ENCODE measurements at places on chromosomes 3 and 15.
A peak's percentile ranks its signal among the peaks of the same experiment; 100 is the strongest.

DNA sequence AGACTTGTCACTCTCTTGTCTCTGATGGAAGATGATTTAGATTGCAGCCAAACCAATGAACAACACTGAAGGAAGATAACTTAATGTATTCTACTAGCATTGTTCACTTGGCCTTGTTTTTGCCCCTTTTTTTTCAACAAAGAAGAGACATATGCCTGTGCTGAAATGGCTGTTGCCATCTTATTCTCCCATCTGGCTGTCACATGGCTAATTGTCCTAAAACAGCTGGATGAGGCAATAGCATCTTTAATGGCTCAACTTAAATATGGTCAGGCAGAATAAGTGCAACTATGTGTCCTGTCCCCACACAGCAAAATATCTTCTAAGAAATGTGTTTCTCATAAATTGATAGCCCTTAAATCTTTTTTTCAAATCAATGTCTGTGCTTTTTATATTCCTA is 576.9 kb downstream of the TUSC7 start:
- DNase-seq: no peak

DNA sequence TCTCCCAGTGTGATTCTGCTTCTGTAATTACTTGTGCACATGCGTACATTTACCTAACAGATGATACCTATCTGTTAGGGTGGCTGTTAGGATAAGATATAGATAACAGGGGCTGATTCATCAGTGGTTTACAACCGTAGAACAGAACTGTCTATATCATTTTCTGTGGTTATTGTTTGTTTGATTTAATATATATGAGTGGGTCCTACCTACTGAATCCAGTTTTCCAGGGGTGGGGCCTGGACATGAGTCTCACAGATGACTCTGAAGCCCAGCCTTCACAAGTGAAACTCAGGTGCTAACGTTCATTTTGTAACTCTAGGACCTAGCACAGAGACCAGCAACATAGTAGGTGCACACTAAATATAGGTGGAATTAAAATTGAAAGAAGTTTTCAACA is 10.4 kb upstream of the ACAP2 start:
- DNase-seq: no peak

DNA sequence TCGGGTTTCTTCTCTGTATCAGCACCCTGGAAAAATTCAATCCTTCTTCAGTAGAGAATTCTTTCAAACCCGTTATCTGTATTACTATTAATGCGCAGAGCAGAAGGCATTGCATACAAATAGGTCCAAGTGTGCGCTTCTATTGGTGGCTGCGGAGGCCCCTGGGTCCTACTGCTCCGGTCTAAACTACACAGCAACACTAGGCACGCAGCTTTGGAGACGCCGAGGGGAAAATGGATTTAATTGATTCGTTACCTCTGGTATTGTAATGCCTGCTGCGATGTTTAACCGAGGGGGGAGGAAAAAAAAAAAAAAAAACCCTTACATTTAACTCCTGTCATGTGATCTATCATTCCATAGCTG is at the start of gene ROBO1:
TSS of gene ROBO1 (minus strand) at position 94 of the 363 bp plus-strand sequence.
- DNase-seq: no peak

GRCh38 chr15:72197460-72198355 is at the start of gene GRAMD2A:
TSS of gene GRAMD2A (minus strand) at chr15:72197787.
- DNase-seq: peak; percentile 72

- no peak for DNase-seq
Observed at GRCh38 chr3:157101486-157101885, 58.5 kb downstream of the CCNL1 start.

DNA sequence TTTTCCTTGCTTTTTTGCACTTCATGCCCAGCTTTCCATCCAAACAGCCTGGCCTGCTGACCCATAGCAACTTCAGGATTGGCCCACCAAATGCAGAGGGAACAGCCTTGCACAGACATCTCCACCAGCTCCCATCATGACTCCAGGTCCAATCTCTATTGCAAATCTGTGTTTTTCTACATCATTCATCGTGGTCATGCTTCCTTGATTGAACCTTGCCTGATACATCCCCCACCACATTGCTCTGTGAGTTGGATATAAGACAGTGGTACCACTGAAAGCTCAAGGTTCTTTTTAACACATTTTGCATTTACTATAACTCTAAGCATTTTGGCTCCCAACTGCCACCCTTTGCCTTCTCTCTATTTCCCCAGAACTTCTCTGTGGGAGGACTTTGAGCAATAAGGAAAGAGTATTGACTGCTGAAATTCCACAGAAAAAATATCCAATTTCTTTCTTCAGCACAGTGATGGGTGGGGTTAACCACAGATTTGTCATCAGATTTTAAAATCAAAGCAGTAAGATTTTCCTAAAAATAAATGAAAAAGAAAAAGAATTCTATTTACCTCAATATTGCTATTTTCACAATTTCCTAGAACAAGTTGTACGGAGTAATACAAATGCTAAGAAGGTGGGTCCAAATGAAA is 114.6 kb upstream of the GALNT15 start:
- DNase-seq: no peak

DNA sequence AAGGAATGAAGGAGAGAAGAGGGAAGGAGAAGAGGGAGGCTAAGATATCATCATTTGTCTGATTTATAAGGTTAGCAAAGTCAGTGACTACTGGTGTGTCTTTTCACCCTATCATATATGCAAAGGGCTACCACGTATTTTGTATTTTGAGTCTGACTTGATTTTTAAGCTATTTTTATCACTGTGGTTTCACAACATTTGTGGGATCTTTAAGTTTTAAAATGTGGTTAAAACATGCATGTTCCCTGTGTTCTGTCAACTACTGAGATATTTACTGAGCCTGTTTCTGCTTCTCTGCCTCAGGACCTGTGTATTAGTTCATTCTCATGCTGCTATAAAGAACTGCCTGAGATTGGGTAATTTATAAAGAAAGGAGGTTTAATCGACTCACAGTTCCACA is 22.5 kb upstream of the SPTSSB start:
- DNase-seq: no peak

DNA sequence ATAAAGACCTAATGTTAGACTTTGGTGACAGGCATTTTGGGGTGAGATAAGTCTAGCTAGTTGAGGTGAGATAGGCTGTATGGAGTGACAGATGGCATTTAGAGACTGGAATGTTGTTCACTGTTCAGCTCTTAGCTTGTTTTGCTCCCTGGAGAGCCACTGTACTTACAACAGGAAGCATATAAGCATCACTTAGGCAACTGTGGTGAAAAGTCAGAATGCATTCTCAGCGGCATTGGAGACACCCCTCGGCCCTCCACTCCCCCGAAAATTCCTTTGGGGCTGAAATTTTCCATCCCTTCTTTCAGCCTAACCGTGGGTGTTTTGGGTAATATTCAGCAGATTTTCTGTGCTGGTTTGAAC is 73.4 kb downstream of the SLCO3A1 start:
- no peak for DNase-seq

DNA sequence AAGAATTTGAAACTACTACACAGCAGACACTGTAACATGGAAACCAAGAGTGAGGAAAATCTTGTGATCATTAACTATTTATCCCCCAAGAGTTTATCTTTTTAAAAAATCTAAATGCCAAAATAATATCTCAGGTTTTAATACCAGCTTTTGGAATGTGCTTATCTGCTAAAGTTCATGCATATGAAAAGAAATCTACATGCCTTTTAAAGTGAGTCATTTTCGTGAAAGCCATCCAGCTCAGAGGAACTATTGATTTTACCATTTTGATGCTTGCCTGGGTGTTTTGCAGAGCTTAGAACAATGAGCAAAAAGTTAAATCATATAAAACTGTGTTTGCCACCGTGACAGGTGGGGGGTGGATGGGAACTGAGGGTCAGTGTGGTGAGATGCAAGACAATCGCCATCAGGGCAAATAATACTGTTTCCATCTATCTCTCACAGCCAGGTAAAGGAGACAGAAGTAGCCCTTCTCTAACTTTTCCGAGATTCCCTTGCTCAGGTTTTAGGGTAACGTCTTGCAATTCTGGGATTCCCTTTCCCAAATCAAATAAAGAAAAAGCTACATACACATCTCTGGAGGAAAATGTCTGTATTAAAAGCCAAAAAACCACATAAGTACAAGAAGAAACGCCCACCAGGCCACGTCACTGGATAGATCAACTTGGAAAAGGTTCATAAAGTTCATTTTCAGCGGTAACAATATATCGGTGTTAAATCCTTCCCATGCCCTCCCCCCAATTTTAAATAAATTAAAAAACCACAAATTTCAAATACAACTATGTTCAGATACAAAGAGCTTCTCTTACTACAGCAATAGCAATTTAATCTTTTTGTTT is 2.0 kb downstream of the TMEM158 start:
- no peak for DNase-seq

- no peak for DNase-seq
Observed at GRCh38 chr15:61106044-61106834, 122.9 kb downstream of the RORA start.

DNA sequence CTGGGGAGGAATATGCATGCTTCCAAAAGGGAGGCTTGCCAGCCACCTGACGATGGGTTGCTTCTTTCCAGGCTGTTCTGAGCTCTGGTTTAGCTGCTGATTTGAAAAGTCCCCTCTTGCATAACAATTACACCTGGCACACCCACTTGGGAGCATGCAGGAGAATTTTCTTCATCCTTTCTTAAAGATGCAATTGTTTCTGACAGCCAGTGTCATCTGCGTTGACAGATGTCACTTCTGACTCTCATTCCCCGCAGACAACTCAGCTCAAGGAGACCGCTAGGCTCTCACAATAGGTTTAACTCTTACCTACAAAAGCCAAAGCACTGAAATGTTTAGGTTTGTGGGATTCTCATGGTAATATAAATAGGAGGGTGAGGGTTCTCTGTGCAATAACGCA is 185.6 kb upstream of the SYNPR start:
- DNase-seq: no peak

- DNase-seq: no peak
Observed at GRCh38 chr3:10315771-10316344, 5.1 kb downstream of the SEC13 start.

DNA sequence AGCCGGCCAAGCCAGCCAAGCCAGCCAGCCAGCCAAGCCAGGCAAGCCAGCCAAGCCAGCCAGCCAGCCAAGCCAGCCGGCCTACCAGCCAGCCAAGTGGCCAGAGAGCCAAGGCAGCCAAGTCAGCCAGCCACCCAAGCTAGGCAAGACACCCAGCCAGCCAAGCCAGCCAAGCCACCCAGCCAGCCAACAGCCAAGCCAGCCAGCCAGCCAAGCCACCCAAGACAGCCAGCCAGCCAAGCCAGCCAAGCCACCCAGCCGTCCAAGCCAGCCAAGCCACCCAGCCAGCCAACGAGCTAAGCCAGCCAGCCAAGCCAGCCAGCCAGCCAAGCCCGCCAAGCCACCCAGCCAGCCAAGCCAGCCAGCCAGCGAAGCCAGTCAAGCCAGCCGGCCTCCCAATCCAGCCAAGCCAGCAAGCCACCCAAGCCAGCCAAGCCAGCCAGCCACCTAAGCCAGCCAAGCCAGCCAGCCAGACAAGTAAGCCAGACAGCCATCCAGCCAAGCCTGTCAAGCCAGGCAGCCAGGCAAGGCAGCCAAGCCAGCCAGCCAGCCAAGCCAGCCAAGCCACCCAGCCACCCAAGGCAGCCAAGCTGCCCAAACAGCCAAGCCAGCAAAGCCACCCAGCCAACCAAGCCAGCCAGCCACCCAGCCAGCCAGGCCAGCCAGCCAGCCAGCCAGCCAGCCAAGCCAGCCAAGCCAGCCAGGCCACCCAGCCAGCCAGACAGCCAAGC is 200.5 kb downstream of the GOLGA6L6 start:
- DNase-seq: peak; percentile 79

DNA sequence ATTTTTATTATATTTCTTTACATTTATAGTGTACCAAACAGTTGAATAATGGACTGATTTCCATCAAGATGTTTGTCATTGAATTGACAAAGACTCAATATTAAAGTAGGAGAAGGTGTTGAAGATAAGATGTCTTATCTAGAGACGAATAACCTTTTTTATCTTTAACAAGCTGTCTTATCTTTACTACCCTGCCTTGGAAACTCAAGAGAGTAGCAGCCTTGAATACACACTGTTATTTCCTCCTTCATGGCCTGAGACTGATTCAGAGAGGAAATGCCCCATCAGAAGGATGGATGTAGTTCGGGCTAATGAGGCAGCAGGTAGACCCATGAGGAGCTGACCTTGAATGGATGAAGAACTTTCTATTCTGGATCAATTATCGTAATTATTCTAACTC is 365.1 kb upstream of the SEMA6D start:
- no peak for DNase-seq

DNA sequence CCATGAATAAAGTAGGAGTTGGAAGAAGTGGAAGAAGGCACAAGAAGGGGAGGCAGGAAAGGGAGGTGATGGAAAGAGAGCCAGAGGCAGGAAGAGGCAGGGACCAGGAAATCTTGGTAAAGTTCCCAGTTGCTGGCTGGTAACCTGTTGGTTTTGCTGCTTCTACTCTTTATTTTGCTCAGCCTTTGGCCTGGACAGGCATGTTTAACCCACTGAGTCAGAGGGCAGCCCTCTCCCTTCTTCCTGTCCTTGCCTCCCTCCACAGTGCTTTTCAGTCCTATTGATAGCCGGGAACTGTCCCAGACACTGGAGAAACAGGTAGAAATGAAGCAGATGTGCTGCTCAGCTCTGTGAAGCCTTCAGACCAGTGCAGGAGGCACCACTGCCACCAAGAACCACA is 43.4 kb upstream of the APEH start:
- no peak for DNase-seq

- no peak for DNase-seq
Observed at GRCh38 chr3:133127381-133127780, 89.2 kb downstream of the TMEM108 start.

DNA sequence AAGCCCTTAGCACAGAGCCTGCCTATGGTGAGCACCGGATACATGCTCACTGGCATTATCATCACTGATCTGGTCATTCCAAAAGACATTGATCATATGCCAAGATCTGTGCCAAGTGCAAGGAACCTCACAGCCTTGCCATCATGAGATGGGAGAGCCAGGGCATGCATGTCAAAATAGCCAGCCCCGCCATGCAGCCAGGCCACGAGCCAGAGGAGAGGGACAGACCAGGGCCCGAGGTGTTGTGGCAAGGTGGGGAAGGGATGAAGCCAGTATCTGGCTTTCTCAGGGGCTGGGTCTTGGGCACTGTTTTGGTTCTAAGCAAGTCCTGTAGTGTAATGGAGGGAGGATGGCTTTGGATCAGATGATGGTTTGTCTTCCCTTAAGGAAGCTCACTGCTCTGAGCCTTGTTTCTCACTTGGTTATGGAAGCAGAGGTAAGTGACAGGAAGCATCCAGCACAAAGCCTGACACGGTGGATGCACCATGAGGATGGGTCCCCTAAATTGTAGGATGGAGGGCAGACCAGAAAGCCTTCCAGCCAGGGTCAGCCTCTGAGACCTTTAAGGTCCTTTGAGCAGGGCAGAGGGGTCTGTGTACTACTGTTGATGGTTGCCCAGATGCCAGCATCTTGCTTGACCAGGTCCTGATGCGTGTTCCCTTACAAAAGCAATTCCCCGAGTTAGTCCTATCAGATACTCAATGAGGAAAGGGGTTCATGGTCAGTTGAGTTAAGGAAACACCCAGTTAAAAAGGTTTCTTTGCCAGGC is 247.7 kb upstream of the TLE3 start:
- no peak for DNase-seq

GRCh38 chr15:29088666-29089065 is 181.0 kb downstream of the NSMCE3 start:
- DNase-seq: no peak

- DNase-seq: no peak
Observed at GRCh38 chr15:70385711-70386110, 288.0 kb upstream of the TLE3 start.

All from right forelimb (tissue), 1 donor.